ENCODE measurements at places on chromosomes 16 and 17. TPM values are rescaled to one million over a fixed set of nuclear protein-coding genes. Genes with fewer than 3 reads are reported as not detected.

- H3K27me3 ChIP-seq = no peaks in the 10 kb centered on the region
- no peak overlapping the region for H3K4me3 ChIP-seq
- no peak for DNase-seq
- H3K4me1 ChIP-seq = peaks cover 17% of the 10 kb centered on the region
These were observed 63.7 kb upstream of the SIAH1 start for GRCh38 chr16:48448841-48449481.

- no peaks in the 10 kb centered on the region for H3K27me3 ChIP-seq
- H3K4me1 ChIP-seq = peaks cover 31% of the 10 kb centered on the region
- peak overlapping the region; percentile 87 for H3K4me3 ChIP-seq
These were observed 2.7 kb upstream of the IRX5 start for GRCh38 chr16:54928016-54928356.

DNA sequence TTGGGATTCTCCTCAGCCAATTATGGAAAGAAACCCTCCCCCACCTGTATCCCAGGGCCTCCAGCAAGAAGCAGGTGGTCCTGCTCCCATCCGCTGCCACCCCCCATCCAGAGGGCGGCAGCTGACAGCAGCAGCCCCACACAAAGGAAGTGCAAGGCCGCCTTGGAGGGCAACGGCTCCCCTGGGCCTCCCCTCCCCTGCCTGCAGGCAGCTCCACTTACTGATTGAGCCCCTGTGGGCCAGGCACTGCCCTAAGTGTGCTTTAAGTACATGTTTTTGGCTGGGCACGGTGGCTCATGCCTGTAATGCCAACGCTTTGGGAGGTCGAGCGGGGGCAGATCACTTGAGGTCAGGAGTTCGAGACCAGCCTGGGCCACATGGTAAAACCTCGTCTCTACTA is 257.6 kb downstream of the PARN start:
- no peak overlapping the region for H3K4me3 ChIP-seq
- H3K27ac ChIP-seq = no peak overlapping the region
- no peaks in the 10 kb centered on the region for H3K36me3 ChIP-seq
- H3K27me3 ChIP-seq = no peaks in the 10 kb centered on the region
- H3K4me1 ChIP-seq = peaks cover 20% of the 10 kb centered on the region

TEKT5 gene
- polyA plus RNA-seq = not detected

GRCh38 chr16:67796099-67796718 is 10.2 kb downstream of the RANBP10 start:
- peaks cover 7% of the 10 kb centered on the region for H3K4me1 ChIP-seq
- no peak for DNase-seq
- H3K4me3 ChIP-seq = no peak overlapping the region
- no peaks in the 10 kb centered on the region for H3K36me3 ChIP-seq

CCT6B gene
- 4.6 TPM for polyA plus RNA-seq

DNA sequence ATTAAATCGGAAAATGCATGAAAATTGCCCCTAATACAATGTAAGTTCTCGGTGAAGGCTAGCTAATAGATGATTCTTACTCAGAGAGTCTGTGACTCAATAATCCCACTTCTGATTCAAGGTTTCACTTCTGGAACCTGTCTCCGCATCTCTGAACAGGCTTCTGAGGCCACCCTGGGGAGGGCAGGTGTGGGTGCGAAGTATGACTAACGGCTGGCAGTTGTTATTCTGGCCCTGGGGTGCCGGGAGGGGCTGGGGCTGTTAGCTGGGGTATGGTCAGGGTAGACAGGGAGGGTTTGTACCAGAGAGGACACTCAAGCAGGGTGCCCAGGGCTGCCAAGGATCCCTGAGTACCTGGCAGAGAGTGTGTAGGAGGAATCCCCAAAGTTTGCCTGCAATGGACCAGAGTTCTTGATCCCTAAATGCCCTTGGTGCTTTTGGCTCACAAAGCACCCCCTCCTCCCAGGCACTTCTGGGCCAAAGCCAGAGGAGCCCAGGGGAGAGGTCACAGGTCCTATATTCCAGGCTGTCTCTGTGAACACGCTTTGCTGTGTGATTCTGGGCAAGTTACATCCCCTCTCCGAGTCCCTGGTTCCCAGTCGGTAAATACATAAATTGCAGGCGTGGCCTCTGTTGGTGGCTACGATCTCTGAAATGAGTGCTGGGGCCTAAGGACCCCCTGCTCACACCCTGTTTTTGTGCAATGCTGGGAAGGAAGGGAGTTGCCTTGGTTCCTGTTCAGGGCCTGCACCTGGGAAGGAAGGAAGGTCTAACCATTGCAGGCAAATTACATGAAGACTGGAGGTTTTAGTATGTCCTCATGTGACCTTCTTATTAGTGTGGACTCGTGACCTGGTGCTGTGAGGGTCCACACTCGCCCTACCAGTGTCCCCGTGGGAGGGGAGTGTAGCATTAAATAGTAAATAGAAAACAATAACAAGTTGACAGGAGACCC is 49.9 kb upstream of the CPNE2 start:
- H3K4me3 ChIP-seq = no peak overlapping the region
- H3K4me1 ChIP-seq = peaks cover 22% of the 10 kb centered on the region
- no peak for DNase-seq
- peaks cover 3% of the 10 kb centered on the region for H3K36me3 ChIP-seq

GRCh38 chr17:76048711-76049110 is 21.6 kb upstream of the EVPL start:
- H3K4me3 ChIP-seq = no peak overlapping the region
- H3K4me1 ChIP-seq = peaks cover 2% of the 10 kb centered on the region
- no peaks in the 10 kb centered on the region for H3K27me3 ChIP-seq

DNA sequence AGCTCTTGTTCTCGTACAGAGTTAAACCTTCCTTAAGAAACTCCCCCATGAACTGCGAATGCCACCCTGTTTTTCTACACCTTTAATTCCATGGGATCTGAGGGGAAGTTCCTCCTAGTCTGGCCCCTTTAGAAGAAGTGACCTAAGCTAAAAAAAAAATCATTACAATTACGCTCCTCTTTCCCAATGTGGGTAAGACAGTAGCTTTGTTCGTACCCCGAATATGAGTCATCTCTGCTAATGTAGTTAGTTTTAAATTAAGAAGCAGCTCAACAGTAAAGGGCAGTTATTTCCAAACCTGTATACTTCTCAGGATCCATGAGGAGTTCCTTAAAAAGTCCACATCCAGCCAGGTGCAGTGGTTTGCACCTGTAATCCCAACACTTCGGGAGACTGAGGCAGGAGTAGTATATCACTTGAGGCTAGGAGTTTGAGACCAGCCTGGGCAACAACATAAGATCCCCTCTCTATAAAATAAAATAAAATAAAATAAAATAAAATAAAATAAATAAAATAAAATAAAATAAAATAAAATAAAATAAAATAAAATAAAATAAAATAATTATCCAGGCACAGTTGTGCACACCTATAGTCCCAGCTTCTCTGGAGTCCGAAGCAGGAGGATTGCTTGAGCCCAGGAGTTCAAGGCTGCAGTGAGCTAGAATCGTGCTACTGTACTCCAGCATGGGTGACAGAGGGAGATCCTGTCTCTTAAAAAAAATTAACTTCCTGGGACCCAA is 26.1 kb downstream of the RCVRN start:
- no peak overlapping the region for H3K27ac ChIP-seq
- H3K4me3 ChIP-seq = no peak overlapping the region
- H3K36me3 ChIP-seq = no peaks in the 10 kb centered on the region
- H3K4me1 ChIP-seq = peaks cover 20% of the 10 kb centered on the region
- DNase-seq = peak; percentile 57
- H3K27me3 ChIP-seq = no peaks in the 10 kb centered on the region

GRCh38 chr16:74290356-74290755 is 6.3 kb upstream of the PSMD7 start:
- no peaks in the 10 kb centered on the region for H3K4me1 ChIP-seq
- no peaks in the 10 kb centered on the region for H3K36me3 ChIP-seq
- H3K27ac ChIP-seq = no peak overlapping the region
- no peaks in the 10 kb centered on the region for H3K27me3 ChIP-seq
- no peak overlapping the region for H3K4me3 ChIP-seq

- H3K27me3 ChIP-seq = no peaks in the 10 kb centered on the region
- H3K4me3 ChIP-seq = no peak overlapping the region
- H3K27ac ChIP-seq = no peak overlapping the region
- no peaks in the 10 kb centered on the region for H3K36me3 ChIP-seq
These were observed 25.8 kb upstream of the TNFSF12 start for GRCh38 chr17:7523033-7523432.

DNA sequence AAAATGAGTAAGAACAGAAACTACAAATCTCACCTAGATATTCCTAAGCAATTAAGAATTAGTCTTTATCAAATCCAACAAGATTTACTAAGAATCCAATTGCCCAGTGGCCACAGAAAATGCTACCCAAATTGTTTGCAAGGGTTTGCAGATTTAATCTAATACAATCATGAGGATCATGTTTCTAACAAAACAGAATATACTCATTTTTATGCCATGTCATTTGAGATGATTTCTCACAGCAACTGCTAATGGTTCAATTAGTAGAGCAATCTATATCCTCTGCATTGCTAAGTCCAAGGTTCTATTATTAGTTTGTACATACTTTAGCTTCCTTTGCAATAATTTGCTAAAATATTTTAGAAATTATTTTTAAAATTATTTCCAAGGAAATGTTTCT is 41.2 kb downstream of the HELZ start:
- no peak overlapping the region for H3K27ac ChIP-seq
- no peak overlapping the region for H3K4me3 ChIP-seq
- H3K36me3 ChIP-seq = peaks cover 37% of the 10 kb centered on the region
- DNase-seq = no peak

C1QTNF1 gene
- polyA plus RNA-seq = 5.7 TPM

ADGRG3 gene
- polyA plus RNA-seq = not detected

DNA sequence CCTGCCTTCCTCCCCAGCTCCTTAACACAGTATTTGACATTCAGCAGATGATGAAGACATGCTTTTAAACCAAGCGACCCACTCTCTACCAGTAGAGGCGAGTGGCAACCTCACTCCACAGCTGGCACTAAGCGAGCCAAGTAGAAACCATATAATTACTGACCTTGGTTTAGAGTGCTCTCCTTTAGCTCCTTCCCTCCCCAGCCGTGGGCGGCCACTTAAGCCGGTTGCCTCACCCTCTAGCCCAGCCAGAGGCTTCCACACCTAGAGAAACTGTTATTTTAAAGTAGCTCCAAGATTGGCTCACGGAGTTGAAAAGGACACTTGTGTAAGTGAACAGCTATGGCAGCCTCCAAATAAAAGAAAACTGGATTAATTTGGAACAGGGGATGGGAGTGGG is 109.1 kb upstream of the CRHR1 start:
- H3K27ac ChIP-seq = no peak overlapping the region
- DNase-seq = no peak
- H3K4me3 ChIP-seq = no peak overlapping the region

GRCh38 chr17:83058266-83058798 is 21.1 kb upstream of the METRNL start:
- H3K4me1 ChIP-seq = peaks cover 13% of the 10 kb centered on the region
- no peaks in the 10 kb centered on the region for H3K27me3 ChIP-seq
- H3K36me3 ChIP-seq = no peaks in the 10 kb centered on the region
- no peak for DNase-seq
- no peak overlapping the region for H3K27ac ChIP-seq
- no peak overlapping the region for H3K4me3 ChIP-seq

NDUFAF8 gene
- polyA plus RNA-seq = 136 TPM

CRHR1 gene
- polyA plus RNA-seq = not detected

C17orf113 gene
- not detected for polyA plus RNA-seq

TPSG1 gene
- not detected for polyA plus RNA-seq

- DNase-seq = no peak
- H3K4me3 ChIP-seq = no peak overlapping the region
- H3K4me1 ChIP-seq = peaks cover 6% of the 10 kb centered on the region
- no peak overlapping the region for H3K27ac ChIP-seq
- 0 out of 2 replicates have a peak, but pooled peaks cover 4% of the 10 kb centered on the region for H3K36me3 ChIP-seq
These were observed 91.7 kb upstream of the TOB1 start for GRCh38 chr17:50957600-50958575.

GRCh38 chr17:15123593-15124263 is 141.4 kb downstream of the PMP22 start:
- peak overlapping the region; percentile 18 for H3K4me3 ChIP-seq
- no peaks in the 10 kb centered on the region for H3K36me3 ChIP-seq
- H3K27me3 ChIP-seq = no peaks in the 10 kb centered on the region
- H3K27ac ChIP-seq = peak overlapping the region; percentile 79

ITGAD gene
- not detected for polyA plus RNA-seq

TEX14 gene
- 0.15 TPM for polyA plus RNA-seq

DNA sequence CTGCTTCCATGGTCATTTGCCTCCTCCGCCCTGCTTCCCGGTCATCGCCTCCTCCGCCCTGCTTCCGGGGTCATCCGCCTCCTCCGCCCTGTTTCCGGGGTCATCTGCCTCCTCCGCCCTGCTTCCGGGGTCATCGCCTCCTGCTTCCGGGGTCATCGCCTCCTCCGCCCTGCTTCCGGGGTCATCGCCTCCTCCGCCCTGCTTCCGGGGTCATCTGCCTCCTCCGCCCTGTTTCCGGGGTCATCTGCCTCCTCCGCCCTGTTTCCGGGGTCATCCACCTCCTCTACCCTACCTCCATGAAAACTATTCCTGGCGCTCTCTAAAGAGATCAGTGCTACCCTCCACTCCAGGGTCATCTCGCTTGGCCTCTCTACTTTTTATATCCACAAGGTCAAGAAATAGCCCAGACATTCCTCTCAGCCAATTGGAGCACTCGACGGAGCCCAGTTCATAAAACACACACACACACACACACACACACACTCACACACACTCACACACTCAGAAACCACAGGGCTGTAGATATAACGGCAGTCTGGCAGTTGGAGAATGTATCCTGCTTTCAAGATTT is 44.8 kb downstream of the TRARG1 start:
- no peaks in the 10 kb centered on the region for H3K4me1 ChIP-seq
- no peak for DNase-seq
- H3K4me3 ChIP-seq = no peak overlapping the region
- no peaks in the 10 kb centered on the region for H3K27me3 ChIP-seq

KLHL11 gene
- 12.8 TPM for polyA plus RNA-seq

DNA sequence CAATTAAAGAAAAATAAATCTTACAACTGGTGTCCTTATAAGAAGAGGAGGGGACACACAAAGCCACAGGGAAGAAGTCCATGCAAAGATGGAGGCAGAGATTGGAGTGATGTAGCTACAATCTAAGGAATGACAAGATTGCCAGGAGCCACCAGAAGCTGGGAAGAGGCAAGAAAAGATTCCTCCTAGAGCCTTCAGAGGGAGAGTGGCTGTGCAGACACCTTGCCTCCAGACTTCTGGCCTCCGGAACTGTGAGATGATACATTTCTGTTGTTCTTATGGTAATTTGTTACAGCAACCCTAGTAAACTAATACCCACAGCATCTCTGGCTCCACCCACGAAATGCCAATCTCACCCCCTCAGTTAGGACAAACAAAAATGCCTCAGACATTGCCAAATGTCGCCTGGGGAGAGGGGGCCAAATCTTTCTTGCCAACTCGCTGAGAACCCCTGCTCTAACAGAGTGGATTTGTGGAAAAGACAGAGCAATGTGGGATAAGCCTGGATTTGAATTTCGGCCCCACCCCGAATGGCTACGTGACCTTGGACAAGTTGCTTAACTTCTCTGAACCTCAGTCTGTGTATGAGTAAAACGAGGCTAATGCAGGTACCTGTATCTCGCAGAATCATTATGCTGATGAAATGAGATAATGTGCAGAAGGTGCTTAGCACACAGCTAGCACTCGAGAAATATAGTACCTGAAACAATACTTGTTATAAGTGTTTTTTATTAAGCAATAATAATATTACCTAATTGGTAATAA is 37.1 kb upstream of the CSNK2A2 start:
- H3K4me1 ChIP-seq = no peaks in the 10 kb centered on the region
- H3K36me3 ChIP-seq = no peaks in the 10 kb centered on the region
- DNase-seq = no peak
- H3K27ac ChIP-seq = no peak overlapping the region
- H3K27me3 ChIP-seq = peaks cover 11% of the 10 kb centered on the region

GRCh38 chr16:81443688-81444447 is 740 bp upstream of the CMIP start:
- H3K27ac ChIP-seq = no peak overlapping the region
- H3K27me3 ChIP-seq = no peaks in the 10 kb centered on the region
- 0 out of 2 replicates have a peak, but pooled peaks cover 6% of the 10 kb centered on the region for H3K4me1 ChIP-seq
- no peak for DNase-seq

GRCh38 chr17:8283356-8283755 is 5.1 kb upstream of the RANGRF start:
- no peak for DNase-seq
- H3K36me3 ChIP-seq = no peaks in the 10 kb centered on the region
- peaks cover 10% of the 10 kb centered on the region for H3K4me1 ChIP-seq
- no peak overlapping the region for H3K27ac ChIP-seq

Measured in GM23248 (cell line).